ENCODE measurements at places on chromosomes 12 and 14.

- no peak for DNase-seq
Observed at GRCh38 chr12:94269316-94269999, 121.1 kb downstream of the PLXNC1 start.

GRCh38 chr12:131896811-131897270 is 2.4 kb downstream of the ULK1 start:
- no peak for DNase-seq

DNA sequence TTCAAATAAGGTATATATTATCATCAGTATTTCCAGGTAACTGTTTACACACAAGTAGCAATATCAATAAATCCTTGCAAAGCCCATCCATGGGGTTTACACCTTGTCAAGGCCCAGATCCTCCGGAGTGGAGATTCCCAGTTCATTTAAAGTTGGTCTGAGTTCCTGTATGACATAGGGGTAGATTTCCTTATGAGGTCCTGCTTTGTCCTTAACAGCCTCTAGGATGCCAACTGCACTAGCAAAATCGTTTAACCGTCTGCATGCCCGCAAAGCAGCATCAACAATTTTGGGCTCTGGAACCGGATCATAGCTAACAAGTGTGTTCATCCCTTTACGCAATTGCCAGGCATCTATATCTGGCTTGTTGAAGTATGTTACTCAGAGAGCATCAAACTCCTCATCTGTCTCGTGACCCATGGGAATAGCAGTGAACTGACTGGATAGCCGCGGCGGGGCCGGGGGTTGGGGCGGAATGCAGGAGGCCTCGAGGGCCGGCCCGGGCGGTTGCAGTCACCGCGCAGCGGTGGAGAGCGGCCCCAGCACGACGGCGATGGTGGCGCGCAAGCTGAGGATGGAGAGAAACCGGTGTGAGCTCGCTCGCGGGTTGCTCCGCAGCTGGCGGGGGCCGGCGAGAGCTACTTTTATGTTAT is 30.6 kb upstream of the FBXO34 start:
- no peak for DNase-seq

DNA sequence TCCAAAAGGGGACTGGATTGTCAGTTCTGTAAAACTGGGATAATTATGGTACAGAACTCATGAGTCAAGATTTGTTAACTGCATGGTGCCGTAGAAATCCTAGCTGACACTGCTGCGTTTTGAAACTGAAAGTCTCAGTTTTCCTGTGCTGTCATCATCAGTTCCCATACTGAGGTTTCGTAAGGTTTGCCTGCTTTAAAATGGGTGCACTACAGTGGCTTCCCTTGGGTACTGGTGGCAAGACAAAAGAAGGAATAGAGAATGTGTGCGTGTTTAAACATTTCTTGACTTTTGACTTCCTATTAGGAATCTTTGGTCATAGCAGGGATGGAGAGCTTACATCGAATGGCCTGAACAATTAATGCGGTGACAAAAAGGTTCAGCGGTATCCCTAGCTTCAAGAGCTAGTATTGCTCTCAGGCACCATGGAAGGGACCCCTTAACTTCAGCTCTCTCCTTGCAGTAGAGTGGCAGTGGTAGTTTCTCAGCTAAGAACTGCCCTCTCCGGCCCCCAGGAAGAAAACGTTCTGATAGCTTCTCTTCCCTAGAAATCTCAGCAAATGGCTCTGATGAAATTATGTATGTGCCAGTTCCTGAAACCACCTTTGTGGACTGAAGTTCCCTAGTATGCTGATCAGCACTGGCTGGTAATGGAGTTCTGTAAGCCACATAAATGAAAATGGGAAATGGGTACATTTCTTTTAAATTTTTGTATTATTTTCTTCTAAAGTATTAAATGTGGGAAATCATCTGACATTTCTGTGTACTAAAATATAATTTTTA is 28.9 kb downstream of the ANO6 start:
- DNase-seq, result no peak

DNA sequence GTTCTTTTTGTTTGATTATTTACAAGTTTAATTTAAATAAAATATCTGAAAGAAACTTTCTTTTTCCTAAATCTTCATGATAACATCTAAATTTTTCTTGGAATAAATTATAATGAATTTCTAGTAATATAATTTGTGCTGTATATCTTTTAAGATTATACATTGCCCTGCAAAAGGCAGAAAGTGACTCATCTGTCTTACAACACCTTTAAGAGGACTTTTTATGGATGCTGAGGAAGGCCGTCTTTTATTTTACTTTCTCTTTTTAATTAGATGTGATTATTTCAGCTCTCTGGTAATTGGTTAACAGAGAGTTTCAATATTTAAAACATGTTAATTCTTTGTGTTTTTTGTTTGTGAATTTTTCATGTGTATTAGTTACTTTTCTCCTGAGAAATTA is 598.4 kb downstream of the RPL10L start:
- no peak for DNase-seq

DNA sequence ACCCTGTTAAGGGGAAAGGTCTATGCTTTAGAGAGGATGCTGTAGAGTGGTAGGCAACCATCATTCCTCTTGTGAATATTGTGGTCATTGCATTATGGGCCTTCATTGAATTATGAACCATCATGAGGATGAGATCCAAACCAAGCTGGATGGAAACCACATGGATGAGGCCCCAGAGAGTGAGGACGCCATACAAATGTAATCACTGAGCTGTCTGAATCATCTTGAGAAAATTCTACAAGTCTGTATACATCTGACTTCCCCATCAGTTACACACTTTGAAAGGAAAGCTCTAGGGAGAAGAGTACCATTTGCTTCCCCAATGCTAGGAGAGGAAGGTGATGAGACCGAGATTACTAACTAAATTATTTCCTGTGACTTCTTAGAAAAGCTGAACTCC is 172.9 kb downstream of the CACNA1C start:
- no peak for DNase-seq

DNA sequence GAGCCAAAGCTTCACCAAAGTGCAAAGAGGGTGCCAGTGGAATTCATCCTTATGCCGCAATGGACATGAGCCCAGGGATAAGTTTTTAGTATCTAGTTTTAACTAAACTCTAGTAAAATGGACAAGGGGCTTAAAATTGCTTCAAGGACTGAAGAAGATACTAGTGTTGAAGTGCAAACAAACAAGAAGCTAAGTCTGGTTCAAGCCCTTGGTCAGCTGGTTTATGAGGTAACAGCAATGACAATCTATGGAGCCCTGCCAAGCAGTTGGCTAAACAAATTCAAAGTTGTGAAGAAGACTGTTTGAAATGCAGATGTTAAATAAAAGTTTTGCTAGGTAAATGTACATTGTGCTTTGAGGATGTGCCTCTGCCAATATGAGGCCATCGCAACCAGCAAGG is 209.4 kb downstream of the KTN1 start:
- no peak for DNase-seq

GRCh38 chr14:89126461-89126860 is 290.6 kb downstream of the FOXN3 start:
- no peak for DNase-seq

DNA sequence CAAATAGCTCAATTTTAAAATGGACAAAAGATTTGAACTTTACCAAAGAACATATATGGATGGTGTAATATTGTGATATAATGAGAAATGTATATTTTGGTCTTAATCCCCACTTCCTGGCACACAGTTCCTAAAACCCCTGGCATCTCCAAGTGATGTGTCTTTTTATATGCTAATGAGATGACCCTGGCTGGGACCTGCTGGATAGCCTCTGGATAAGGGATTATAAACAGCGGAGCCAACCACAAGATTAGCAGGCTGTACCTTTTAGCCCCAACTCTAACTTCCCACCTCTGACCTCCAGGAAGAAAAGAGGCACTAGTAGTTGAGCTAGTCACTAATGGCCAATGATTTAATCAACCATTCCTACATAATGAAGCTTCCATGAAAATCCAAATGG is 130.0 kb downstream of the DPF3 start:
- no peak for DNase-seq

DNA sequence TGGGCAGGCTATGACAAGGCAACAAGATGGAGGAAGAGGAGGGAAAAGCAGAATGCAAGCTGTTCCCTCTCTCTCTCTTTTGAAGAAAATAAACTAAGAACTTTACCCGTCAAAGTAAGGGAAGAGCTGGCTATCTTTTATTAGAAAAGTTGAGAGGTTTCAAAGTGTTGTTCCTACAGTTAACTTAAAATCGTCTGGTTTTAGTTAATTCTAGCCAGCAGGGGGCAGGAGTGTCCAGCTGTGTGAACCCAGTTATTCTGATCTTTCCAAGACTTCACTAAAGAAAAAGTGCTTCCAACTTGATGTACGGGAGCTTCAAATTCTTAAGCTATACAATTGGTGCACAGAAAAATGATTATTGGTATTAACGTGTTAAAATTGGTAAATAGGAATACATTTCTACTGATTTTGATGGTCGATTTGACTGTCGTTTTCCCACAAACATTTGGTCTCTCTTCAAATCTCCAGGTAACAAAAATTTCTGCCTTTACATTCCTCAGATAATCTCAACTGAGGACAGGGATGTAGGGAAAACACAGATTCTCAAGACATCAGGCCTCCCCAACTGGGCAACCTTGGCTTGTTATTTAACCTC is 28.4 kb upstream of the MON2 start:
- DNase-seq, result peak; percentile 13

- DNase-seq, result no peak
Observed at GRCh38 chr12:13204428-13204827, 7.9 kb downstream of the EMP1 start.

DNA sequence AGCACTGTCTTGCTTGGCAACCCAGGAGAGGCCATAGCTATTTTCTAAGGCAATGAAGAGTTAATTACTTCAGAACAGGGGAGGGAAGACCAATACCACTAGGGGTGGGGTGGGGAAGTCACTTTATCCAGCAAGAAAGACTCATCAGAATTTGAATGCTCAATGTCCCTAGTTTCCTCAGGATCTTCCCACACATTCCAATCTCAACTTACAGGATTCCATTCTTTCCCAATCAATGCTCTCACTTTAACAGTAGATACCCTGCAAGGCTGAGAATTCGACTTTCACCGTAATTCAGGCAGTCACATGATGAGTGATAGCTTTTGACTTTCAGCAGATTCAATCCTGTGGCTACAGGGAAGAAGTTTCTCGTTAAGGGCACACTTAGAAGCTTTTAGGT is 526.6 kb upstream of the SEL1L start:
- DNase-seq, result no peak

GRCh38 chr12:6896846-6897435 is 7.7 kb upstream of the LRRC23 start:
- DNase-seq, result no peak

- DNase-seq, result no peak
Observed at GRCh38 chr12:110935588-110935987, 15.2 kb upstream of the MYL2 start.

GRCh38 chr12:93857991-93858447 is 180.8 kb downstream of the CRADD start:
- DNase-seq, result no peak

DNA sequence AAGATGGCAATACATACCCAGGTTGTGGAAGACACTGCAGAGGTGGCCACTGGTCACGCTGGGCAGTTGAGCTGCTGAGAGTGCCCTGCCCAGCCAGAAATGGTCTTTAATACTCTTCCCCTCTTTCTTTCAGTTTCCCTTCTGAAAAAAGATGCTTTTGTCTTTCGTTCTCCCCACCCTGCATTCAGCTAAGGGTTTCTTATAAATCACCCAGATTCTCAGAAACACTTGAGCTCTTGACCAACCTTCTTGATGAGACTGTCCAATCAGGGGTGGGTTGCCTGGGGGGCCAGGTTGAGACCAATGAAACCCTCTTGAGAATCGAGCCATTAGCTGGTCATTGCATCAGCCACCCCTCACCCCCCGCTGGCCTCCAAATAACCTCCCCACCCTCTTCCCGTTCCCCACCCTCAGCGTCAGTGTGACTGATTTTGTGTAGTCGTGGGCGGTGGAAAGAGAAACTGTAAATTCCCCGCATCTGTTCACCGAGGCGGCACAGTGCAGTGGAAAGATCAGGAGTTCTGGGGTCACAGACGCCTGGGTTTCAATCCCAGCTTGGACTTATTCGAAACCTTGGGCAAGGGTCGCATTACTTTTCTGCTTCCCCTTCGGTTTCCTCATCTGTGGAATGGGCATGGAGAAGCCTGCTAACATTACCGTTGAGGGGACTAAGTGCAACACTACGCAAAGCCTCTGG is 52.3 kb downstream of the SLC25A47 start:
- DNase-seq, result peak; percentile 61

DNA sequence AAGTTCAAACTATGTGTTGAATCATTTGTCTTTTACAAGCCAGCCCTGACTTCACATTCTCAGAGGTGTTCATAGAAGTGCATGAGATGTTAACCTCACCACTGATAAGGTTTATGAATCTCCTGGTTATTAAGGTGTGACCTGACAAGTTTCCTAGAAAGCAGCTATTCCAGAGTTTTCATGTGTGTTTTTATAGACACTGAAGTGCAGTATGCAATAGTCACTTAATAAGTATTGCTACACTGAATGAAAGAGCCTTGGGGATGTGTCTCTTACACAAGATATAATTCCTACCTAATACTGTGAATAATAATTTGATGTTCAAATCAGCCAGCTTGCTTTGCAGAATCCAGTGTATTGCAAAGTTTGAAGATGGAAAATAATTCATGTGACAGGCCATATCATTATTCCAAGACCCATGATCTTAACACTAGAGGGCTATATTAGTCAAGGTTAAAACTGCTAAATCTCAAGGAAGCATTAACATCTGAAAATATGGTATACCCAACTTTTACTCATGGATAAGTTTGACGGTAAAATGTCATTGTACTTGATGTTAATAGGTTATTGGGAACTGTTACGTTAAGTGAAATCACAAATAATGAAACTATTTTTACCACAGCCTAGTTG is 13.0 kb downstream of the SLC25A3 start:
- no peak for DNase-seq

DNA sequence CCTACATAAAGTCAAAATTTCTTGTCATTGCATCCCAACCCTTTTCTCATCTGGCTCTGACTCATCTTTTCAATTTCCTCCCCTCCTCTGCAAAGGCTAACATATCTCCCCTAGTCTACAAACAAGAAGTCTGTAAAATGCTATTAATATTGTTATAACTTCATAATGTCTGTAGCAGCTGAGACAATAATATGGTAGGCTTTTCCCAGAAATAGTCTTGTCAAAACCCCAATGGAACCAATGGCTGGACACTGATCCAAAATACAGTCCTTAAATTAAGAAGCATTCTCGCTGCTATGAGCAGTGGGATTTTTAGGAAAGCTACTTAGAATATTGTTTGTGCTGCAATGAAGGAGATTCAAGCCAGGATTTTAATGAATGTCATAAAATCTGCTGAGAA is 131.4 kb downstream of the KLHL28 start:
- no peak for DNase-seq

DNA sequence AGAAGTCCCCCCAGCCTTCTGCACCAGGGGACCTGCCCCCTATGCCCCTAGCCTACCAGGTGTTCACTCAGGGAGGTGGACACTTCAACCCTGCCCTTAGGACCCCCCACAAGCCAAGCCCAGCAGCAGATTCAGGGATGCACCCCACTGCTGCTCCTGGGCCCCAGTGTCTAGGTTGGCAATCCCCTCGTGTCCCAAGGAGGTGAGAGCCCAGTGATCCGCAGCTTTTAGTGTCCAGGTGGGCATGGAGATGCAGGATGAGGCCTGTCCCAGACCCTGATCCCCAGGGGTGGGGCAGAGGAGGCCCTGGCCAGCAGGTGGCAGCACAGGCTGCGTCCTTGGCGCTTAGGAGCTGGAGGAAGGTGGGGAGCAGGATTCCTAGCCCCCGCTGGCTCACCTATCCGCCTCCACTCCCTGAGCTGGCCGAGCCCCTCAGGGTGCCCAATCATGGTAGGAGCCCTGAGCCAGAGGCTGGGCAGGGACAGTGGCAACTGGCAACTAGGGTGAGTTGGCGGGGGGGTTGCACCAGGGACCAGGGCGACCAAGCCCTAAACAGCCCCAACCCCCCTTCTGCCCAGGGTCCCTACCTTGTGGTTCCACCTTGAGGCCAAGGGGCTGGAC is 4.1 kb downstream of the CKB start:
- no peak for DNase-seq
